ENCODE measurements at places on chromosomes 11 and 22. TPM values are rescaled to one million over a fixed set of nuclear protein-coding genes. Genes with fewer than 3 reads are reported as not detected.

DNA sequence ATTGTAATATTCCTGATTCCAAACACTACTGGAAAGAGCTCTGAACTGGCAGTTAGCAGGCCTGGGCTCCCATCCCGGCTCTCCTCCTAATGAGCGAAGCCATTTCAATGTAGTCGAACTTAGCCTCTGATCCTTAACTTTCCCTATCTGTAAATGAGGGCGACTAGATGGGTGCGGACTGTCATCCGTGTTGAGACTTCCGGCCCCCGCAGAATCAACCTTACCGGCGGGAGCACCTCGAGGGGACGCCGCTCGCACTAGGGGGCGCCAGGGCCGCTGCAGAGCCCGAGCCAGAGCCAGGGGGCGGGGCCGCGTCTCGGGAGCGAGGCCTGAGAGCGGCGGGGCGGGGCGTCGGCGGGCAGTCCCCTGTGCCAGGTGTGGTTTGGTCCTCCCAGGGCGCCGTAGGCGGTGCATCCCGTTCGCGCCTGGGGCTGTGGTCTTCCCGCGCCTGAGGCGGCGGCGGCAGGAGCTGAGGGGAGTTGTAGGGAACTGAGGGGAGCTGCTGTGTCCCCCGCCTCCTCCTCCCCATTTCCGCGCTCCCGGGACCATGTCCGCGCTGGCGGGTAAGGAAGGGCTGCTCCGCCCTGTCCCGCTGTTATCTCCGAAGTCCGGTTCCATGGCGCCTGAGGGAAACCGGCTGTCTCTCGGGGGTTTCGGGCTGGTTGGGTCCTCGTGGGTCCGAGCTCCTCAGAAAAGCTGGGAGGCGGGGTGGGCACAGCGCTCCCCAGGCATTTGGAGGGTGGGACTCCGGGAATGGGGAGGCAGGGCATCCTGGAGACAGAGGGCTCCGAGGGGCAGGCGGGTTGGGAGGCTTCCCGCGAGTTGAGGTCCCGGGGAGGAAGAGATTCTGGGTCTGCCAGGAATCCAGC is at the start of gene LIMK2:
Gene LIMK2, plus strand, starts transcription at position 437 of the 869 bp plus-strand sequence. Its CDS starts 111 bp downstream, at position 548.
- DNase-seq = peak; percentile 9

- no peak for DNase-seq
Observed at GRCh38 chr22:35904336-35904692, 124.3 kb downstream of the RBFOX2 start.

GRCh38 chr11:113173126-113173525 is 141.3 kb upstream of the TTC12 start:
- DNase-seq = no peak

The CASP12 gene
- not detected for polyA plus RNA-seq

The OR52I2 gene
- not detected for polyA plus RNA-seq

DNA sequence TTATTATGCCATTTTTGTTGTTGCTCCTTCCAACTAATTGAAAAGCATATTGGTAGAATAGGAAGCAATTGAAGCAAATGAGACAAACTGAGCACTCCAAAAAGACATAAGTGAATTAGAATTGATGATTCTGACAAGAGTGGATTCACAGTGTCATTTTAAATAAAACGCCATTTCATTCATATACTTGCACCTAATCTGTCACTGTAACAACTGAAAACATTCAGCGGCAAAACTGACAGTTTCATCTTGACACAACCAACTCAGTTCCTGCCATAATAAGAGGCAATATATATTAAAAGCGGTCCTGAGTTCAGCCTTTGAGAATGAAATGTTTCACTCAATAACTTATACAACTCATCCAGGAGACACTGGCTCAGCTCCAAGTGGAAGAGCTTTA is 306.8 kb downstream of the CNTN5 start:
- DNase-seq = no peak

GRCh38 chr11:111099028-111099713 is 146.4 kb upstream of the POU2AF2 start:
- no peak for DNase-seq

DNA sequence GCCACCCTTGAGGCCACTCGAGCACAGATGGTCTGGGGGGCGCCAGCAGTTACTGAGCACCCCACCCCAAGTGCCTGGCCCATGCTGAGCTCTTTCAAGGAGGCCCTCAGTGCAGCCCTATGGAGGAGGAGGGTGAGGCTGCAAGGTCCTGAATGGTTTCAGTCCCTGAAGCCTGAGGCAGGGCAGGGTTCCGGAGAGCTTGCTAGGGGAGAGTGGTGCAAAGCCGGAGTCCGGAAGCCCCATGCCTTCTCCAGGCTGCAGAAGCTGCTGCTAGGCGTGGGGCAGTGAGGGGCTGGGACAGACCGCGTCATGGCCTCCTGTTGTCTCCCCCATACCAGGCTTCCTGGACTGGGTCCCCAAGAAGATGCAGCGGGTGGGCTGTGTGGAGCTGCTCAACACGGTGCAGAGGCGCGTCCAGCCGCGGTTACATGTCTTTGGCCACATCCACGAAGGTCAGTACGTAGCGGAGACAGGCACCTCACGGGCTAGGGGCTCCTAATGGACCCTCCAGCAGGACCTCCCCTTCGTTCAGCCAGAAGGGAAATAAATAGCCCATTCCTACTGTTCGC is 90.6 kb downstream of the MPPED1 start:
- no peak for DNase-seq

GRCh38 chr11:90318651-90319050 is 95.8 kb upstream of the CHORDC1 start:
- DNase-seq = no peak

The BLID gene
- not detected for polyA plus RNA-seq

The CFAP300 gene
- polyA plus RNA-seq = 2.2 TPM

DNA sequence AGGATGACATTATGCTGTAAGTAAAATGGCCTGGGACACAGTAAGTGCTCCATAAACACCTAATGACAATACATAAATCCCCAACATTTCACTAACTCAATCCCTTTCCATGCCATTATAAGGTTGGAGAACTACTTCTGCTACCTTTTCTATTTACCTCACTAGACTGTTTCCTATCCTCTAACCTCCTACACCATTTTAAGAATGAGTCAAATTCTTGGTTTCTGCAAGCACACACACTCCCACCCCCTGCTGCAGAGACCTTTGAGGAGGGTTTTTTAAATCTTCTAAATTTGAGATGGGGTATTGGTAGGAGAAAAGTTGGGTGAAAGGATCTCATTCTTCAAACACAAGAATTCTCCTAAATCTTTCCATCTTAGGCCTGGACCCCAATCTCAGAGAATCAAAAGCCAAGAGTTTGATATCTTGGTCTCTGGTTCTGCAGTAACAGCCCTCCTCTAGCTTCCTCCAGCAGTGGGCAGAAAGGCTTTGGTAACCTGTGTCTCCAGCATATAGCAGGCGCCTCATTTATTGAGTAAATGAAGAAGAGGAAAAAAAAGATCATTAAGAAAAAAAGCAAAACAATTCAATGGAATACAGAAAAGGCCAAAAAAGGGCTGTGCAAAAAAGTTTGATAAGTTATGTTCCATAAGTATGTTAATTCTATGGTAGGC is 42.3 kb downstream of the SYTL2 start:
- DNase-seq = no peak

The LINC01488 gene
- not detected for polyA plus RNA-seq

- no peak for DNase-seq
Observed at GRCh38 chr11:36362902-36363301, 66.8 kb downstream of the PRR5L start.

The GATD1 gene
- 24.4 TPM for polyA plus RNA-seq

DNA sequence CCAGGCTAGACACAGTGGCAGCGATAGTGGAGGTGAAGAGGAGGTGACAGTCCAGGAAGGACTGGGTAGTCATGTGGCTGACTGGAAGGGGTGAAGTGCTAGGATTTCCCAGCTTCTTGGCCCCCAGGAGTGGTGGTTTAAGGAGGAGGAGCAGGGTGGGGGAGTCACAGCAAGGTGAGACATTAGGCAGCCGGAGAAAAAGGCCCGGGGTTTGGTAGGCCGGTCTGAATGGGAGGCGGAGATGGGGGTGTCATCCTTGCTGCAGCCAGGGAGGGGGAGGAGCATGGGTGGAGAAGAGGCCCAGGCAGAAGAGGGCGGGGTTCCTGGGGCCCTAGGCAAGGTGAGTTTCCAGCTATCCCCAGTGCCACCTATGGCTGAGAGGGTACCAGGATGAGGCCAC is 6.1 kb downstream of the SIPA1 start:
- no peak for DNase-seq

The OTUB1 gene
- polyA plus RNA-seq = 201 TPM

The DDB1 gene
- polyA plus RNA-seq = 212 TPM

The TMEM86A gene
- 2.5 TPM for polyA plus RNA-seq

DNA sequence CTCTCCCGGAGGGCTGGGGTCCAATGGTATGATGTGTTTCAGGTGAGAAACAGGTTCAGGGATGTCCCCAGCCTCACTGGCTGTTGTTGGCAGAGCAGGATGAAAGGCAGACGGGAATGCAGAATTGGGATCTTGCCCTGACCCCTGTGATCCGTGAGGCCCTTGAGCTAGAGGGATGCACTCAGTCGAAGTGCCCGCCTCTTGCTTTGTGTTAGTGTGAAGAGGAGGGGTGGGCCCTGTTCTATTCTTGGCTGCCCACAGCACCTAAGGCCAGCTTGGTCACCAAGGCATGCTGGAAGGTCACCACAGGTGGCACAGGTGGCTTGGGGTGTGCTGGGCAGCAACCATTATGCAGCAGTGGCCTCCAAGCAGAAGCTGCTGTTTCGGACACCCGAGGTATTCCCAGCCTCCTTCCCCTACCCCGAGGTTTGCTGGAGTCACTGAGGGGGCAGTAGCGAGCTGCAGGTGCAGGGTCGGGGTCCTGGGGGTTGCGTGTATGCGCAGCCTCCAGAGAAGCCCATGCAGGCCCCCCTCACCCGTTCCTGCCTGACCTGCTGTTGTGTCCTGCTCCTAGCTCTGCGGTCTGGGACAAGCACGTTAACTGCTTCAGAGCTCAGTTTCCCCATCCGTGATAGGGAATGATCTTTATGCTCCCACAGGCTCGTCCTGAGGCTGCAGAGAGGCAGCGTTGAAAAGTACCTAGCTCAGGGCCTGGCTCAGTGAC is 13.0 kb downstream of the LRP5 start:
- no peak for DNase-seq

The HTATIP2 gene
- 45.1 TPM for polyA plus RNA-seq

The GRIK4 gene
- not detected for polyA plus RNA-seq

- DNase-seq = no peak
Observed at GRCh38 chr11:12871788-12872321, 137.3 kb upstream of the RASSF10 start.

The BTG4 gene
- polyA plus RNA-seq = 0.13 TPM

The CCS gene
- polyA plus RNA-seq = 17.6 TPM

DNA sequence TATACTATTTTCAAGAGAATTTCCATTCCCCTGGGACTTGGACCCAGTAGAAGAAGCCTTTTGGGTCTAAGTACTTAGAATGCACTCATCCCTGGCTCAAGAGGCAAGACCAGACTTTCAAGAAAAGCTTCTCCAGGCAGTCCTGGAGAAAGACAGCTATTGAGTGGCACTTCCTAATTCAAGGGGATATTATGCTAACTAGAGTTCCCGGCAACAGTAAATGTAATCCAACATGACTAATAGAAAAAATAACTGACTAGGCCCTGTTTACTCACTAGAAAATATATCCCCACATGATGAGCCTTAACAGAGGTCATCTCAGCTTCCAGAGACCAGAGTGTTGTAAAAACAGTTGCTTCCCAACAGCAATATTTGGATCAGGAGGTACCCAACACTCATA is 47.2 kb upstream of the AKIP1 start:
- DNase-seq = no peak

The LRRN4CL gene
- 0.08 TPM for polyA plus RNA-seq

The TPBGL gene
- not detected for polyA plus RNA-seq

DNA sequence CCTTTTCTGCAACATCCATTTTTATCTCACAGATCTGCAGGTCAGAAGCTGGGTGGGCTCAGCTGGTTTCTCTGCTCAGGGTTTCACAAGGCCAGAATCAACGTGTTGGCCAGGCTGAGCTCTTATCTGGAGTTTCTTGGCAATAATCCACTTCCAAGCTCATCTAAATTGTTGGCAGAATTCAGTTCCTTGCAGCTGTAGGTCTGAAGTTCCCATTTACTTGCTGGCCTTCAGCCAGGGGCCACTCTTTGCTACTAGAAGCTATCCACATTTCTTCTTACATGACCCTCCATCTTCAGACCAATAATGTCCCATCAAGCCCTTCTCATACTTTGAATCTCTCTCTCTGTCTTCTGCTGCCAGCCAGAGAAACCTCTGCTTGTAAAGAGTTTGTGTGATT is 103.5 kb downstream of the WNT11 start:
- DNase-seq = no peak

- DNase-seq = peak; percentile 21
Observed at GRCh38 chr11:2803186-2804091, 82.1 kb downstream of the CDKN1C start.

DNA sequence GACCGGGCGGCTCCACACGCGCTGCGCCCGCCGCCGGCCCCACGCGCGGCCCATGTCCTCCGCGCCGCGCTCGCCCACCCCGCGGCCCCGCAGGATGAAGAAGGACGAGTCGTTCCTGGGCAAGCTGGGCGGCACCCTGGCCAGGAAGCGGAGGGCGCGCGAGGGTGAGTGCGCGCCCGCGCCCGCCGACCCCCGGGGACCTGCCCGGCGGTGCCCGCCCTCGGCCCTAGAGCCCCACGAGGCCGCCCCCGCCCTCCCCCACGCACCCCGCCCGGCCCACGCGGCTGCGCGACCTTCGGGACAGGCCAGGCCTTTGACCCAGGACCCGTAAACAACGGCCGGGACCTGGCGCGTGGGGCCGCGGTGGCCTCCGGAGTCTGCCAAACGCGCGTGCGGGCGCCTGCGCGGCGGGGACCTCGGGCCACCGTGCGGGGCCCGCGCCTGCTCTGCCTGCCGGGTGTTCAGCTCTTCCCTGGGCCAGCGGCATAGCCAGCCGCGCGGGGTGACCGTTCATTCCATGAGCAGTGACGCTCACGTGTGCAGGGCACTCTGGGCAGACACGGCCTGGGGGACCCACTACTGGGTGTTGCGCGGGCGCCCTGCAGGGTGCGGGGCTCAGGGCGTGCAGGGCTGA is at the start of gene PARVB:
Gene PARVB, plus strand, starts transcription at position 15 of the 634 bp plus-strand sequence. Its CDS starts 38 bp downstream, at position 53.
- no peak for DNase-seq

DNA sequence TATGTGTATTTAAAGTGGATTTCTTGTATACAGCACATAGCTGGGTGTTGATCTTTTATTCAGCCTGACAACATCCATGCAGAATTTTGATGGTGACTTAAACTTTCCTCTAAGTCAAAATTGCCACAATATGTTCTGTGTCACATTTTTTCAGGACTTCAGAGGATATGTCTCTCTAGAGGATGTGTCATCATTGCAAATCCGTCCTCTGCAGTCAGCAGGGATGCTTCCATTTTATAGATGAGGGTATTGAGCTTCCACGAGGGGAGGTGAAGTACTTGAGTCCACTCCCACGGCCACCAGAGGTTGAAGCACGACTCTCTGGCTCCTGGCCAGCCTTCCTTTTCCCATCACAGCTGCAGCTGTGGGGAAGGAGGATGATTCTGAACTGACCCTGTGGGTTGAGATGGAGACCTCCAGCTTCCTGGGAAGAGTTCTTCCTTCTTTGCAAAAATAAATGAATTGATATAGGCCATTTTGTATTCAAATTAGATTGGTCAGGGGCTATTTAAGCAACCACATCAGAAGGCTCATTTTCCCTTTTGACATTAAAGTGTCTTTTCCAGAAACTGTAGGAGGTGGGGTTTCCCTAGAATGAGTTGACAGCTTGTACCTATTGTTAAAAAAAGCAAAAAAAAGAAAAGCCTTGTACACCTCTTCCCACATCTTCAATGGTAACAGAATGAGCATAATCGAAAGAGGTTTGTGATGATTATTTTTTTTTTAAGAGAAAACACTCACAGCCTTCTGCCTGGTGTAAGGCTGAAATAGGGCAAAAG is 55.2 kb upstream of the MYEOV start:
- no peak for DNase-seq
